ENCODE measurements at places on chromosomes 3 and 15.

GRCh38 chr3:42667523-42668412 lies 14.3 kb downstream of the ZBTB47 start:
- no peak for DNase-seq

DNA sequence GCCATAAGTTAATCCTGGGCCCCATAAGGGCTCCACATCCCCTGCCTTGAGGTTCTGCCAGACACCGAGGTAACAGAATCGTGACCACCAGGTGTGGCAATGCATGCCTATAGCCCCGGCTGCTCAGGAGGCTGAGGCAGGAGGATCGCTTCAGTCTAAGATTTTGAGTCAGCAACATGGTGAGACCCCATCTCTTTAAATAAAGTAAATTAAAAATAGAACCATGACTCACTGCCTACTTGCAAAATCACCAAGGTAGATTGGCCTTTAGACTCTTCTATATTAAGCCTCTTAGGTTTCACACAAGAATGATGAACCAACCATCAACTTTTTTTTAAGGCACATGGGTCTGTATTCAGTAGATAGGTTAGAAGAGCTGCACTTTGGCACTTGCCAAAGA lies 9.7 kb downstream of the WDR5B start:
- no peak for DNase-seq

- no peak for DNase-seq
Observed at GRCh38 chr3:58161435-58162398, 49.1 kb downstream of the DNASE1L3 start.

GRCh38 chr3:188446766-188447165 lies 292.8 kb downstream of the LPP start:
- no peak for DNase-seq

DNA sequence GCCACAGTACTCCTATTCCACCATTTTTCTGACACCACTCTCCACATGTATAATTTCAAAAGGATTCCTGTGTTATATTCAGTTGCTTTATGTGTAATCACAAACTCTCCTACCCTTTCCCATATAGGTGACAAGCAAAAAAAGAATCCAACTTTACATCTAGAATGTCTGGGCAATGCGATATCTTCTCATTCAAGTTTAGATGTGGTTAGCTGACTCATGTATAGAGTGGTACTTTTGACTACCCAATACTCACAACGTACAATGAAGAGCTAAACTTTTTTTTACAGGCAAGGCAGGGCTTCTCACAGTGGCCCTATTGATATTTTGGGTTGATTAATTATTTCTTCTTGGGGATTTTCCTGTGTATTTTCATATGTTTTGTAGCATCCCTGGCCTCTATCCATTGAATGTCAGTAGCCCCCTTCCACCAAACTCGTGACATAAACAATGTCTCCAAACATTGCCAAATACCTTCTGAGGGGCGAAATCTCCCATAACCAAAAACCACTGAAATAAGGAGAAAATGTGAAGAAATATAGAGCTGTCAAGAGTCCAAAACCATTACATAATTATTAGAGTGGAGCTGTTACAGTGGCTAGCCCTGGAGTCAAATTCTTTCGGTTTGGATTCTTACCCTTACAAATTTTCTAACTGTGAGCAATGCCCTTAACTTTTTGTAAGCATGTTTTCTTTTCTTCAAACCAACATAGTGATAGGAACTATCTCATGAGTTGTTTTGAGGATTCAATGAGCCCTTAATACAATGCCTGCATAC lies 342.6 kb downstream of the NSUN3 start:
- DNase-seq = no peak

DNA sequence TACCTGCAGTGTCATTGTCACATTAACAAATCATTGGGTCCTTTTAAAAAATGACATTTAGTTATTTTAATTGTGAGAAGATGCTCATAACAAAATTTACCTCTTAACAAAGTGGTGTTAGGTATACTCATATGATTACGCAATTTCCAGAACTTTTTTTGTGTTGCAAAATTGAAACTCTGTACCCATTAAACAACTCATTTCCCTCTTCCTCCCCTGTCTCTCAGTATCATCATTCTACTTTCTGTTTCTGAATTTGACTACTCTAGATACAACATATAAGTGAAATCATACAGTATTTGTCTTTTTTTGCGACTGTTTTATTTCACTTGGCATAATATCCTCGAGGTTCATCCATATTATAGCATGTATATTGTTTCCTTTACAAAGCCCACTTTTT lies 58.7 kb upstream of the CHST2 start:
- no peak for DNase-seq

DNA sequence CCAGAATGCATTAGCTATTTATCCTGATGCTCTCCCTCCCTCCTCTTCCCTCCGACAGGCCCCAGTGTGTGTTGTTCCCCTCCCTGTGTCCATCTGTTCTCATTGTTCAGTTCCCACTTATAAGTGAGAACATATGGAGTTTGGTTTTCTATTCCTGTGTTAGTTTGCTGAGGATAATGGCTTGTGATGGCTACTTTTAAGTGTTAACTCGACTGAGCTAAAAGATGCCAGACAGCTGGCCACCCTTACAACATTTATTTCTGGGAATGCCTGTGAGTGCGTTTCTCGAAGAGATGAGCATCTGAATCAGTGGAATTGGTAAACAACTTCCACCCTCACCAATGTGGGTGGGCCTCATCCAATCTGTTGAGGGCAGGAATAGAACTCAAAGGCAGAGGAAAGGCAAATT lies 24.7 kb upstream of the TM2D3 start:
- no peak for DNase-seq

DNA sequence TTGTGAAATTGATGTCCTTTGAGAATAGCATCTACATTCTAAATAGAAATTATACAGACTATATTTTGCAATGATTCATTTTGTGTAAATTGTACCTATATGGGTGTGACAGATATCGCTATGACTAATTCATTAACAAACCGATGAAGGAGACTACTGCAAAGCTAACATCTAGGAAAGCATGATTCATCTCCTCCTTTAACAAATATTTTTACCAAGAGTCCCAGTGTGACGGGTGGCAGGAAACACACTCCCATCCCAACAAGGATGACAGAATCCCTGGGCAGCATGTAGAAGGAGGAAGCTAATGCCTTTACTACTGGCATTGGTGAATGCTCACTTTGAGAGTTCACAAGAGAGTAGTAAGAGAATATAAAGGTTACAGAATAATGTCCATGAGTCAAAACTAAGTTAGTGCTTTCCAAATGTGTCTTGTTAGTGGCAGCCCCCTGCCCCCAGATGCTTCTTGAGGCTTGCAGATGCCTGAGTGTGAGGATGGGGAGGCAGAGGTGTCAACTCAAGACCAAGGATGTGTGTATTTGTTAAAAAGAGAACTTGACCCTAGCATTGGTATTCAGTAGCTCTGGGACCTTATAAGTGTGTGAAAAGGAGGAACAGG lies 180.6 kb downstream of the FMN1 start:
- no peak for DNase-seq

DNA sequence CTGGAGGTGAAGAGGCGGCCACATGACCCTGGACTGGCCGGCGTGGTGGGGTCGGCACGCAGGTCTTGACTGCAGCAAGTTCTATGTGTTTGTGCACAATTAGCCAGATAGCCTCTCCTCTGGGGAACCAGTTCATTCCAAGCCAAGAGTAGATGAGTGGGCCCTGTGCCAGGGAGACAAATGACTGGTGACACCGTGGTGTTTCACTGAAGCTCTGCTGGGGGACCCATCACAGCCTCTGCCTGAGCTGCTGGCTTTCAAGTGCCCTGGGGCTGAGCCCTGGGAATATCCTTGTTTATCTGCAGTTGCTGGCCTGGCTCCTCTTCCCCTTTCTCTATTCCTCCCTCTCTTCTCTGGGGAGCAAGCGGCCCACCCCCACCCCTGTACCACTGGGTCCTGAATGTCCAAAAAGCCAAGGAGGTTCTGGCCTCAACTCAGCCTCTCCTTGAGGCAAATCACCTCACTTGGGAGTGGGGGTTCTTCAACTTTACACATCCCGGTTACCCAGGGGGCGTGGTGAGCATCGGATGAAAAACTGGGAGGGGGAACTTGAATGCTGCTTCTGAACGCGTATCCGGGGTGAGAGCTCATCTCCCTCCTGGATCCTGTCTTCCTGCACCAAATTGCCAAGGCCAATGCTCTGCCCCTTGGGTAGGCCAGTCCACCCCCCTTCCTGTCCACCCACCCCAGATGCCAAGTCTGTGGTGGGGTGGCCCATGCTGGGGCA lies 199.6 kb upstream of the LYSMD4 start:
- DNase-seq = peak; percentile 21

DNA sequence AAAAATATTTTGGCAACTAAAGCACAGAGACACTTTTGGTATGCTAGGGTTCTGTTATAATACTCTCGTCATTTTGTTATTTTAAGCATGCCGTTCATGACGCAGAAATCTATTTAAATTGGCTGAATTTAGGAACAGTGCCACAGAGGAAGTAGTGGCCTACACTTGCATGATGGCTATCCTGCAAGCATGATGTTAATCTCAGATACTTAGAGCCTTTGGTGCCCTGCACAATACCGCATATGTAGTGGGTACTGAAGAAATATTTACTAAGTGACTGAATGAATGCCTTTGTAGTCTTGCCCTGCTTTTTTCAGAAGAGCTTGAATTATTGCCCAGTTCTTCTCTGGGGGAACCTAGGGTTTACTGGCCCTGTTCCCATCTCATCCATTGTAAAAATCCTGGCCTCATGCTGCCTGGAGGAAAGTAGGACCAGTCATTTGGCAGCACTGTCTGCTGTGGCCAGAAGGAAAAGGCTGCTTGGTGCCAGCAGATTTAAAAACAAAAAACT lies 79.0 kb downstream of the SERPINI1 start:
- no peak for DNase-seq

GRCh38 chr3:63365671-63366070 lies 87.6 kb downstream of the SYNPR start:
- no peak for DNase-seq

- DNase-seq = no peak
Observed at GRCh38 chr3:52044869-52045619, 11.3 kb downstream of the DUSP7 start.

- no peak for DNase-seq
Observed at GRCh38 chr3:161349529-161350312, 21.6 kb downstream of the SPTSSB start.

DNA sequence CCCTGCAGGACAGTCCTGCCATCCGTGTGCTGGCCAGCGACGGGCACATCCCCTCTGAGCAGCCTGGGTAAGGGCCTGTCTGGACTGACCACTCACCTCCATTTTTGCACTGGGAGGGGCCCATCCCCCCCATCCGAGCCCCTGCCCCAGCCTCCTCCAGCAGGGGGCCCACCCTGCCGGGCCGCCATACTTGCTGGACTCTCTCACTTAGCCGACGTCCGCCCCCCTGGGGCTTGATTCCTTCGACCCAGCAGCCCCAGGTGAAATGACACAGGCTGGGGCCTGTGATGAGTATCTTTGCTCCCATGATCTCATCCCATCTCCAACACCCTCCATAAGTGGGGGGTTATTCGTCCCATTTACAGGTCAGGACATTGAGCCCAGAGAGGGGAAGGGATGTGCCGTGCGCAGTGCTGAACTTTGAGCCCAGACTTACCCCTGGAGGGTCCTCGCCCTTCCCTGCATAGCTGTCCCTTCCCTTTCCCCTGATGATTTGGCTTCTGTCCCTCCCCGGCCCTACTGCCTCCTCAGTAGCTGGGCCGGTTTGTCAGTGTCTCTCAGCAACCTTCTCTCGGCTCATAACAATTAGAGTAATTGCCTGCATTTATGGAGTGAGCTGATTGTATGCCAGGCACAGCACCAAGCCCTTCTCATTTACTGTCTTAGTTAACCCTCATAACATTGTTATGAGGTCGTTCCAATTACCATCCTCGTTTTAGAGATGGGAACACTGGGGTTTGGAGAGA lies 4.2 kb downstream of the LMAN1L start:
- DNase-seq = no peak

DNA sequence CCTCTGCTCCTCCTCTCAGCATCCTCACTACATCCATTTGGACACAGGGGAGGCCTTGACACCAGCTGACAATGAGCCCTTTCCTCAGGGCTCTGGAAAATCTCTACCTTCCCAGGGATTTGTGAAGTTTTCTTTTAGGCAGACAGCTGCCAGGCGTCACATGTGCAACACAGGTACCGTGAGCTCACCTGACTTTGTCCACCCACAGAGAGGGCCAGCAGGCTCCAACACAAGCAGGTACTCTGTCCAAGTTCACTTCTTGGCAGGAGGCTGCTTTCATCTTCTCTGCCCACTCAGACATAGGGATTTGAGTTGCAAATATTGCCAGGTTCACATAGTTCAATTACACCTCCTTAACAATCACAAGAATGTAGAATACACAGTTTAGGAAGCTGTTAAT lies 15.3 kb upstream of the MINAR1 start:
- DNase-seq = no peak

DNA sequence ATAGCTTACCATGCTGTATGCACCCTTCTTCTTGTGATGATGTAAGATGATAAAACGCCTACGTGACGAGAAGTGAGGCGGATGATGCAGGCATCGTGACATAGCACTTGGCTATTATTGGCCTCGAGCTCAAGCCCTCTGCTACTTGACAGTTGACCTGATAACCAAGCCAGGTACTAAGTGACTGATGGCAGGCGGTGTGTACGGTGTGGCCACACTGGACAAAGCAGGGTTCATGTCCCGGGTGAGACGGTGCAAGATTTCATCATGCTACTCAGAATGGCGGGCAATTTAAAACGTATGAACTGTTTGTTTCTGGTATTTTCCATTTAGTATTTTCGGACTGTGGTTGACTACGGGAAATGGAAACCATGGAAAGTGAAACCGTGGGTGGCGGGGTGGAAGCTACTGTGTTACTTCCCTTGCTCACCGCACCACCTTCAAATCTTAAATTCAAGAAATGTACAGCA lies 57.7 kb downstream of the SLC12A8 start:
- DNase-seq = no peak

- DNase-seq = no peak
Observed at GRCh38 chr15:55685286-55685685, 57.7 kb downstream of the PRTG start.

GRCh38 chr3:12194669-12195161 lies 36.0 kb upstream of the TIMP4 start:
- DNase-seq = peak; percentile 78

DNA sequence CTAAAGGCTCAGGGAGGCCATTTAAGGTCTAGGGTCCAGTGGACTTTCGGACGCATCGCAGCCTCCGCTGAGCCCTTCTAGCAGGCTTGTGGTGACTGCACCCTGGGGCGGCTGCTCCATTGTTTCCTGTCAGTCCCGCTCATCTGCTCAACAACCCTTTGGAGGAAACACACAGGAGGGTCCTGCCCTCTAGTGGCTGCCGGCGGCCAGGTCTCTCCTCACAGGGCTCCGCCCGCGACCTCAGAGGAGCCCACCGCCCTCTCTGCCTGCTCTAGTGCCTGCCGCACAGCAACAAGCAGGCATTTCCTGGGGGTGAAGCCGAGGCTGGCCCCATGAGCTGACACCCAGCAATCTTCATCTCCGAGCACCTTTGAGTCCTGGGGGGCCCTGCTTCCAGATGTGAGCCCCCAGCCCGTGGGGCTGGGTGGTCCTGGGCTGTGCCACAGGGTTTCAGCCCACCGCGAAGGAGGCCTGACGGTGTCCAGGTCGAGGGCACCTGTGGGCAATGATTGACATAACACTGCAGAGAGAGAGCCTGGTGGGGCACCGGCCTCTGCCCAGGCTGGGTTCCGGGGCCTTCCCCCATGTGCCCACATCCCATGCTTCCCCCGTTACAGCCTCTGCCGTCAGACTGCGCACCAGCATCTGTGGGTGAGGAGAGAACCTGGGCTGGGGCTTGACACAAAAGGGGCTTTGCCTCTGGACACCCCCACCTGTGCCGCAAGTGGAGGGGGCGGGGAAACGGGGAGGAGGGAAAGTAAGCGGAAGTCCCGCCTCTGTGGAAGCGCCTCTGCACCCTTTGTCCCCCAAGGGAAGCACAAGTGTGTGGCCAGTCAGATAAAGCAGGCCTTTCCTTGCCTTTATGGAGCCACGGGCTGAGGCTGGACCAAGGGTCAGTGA lies 27.0 kb upstream of the SFMBT1 start:
- peak; percentile 95 for DNase-seq
